ENCODE measurements at places on chromosomes 1 and 21.

DNA sequence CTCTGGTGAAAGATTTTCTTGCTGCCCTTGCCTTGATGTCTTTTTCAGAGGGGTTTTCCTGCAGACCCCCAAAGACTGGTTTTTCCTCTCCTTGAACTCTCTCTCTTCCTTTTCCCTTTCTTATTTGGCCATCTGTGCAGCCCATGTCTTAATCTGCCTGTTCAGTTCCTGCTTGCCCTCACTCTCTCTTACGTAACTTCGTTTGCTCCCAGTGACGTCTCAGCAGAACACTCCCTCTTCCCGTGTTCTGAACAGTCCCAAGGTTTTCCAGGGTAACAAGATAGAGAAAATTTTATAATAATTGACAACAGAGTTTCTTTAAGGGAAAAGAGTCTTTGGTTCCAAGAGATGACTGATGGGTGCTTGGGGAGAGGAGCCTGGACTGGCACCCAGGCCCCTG is 109.1 kb upstream of the LMO4 start:
- DNase-seq: no peak

GRCh38 chr1:53176452-53177208 is 20.0 kb upstream of the CPT2 start:
- DNase-seq: no peak

GRCh38 chr1:200793677-200794076 is 55.0 kb downstream of the CAMSAP2 start:
- no peak for DNase-seq

GRCh38 chr1:245263529-245264095 is 108.8 kb downstream of the KIF26B start:
- no peak for DNase-seq

- DNase-seq: no peak
These were observed 122.3 kb downstream of the DMRTB1 start for GRCh38 chr1:53581476-53581875.

GRCh38 chr1:190183588-190183987 is 294.1 kb downstream of the BRINP3 start:
- no peak for DNase-seq

DNA sequence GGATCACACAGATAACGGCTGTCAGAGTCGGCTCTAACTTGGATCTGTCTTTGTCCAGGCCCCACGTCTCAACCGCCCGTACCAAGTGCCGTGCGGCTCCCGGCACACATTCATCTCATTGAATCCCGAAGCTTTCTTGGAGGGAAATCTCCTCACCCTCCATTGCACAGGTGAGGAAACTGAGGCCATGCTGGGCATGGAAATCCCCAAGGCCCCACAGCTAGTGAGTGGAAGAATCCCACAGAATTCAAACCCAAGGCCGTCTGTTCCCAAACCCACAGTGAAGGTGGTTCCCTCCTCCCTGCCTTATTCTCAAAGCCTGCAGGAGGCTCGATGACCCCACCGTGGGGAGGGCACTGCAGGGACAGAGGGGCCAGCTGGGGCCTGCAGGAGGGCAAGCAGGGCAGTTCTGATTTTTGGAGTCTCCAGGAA is 437.9 kb downstream of the MATN1 start:
- no peak for DNase-seq

DNA sequence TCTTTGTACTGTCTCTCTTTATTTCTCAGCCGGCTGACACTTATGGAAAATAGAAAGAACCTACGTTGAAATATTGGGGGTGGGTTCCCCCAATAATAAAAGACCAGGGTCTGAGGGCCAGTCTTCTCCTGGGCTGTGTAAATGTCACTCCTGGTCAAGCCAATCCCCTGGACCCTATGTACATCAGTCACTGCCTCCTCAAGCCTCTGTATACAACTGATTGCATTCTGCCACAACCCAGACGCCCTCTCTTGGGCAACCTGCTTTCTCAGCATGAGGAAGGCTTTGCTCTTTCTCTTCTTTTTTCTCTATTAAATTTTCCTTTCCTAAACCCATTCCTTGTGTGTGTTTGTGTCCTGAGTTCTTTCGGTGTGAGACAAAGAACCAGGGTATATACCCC is 84.1 kb upstream of the SERBP1 start:
- DNase-seq: no peak

DNA sequence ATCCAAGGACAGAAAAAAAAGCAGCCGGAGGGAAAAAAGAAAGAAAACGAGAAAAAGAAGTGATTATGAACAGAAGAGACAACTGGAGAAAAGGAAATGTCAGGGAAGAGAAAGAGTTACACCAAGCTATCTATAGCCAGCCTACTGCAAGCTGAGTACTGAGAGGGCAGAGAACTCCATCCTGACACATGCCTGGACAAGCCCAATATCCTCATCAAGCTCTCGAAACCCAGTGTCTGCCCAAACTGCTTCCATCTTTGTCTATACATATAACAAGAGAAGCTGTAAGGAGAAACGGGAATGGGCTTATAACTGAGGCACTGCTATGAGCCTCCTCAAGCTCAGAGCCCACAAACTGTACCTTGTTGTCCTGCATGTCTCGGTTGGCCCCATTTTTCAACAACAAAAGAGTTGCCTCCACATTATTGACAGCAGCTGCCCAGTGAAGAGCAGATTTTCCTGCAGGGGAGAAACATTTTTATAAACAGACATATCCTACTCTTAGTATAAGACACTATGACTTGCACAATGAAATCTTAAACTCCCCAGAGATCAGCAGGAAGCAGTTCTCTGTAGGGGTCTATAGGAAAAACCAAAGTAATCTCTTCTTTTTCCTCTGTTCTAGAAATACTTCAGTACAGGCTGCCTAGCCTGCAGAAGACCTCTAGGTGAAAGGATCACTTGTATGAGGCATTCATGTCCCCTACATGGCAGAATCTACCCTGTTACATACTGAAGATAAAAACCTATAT is 21.2 kb upstream of the ADAM30 start:
- no peak for DNase-seq

DNA sequence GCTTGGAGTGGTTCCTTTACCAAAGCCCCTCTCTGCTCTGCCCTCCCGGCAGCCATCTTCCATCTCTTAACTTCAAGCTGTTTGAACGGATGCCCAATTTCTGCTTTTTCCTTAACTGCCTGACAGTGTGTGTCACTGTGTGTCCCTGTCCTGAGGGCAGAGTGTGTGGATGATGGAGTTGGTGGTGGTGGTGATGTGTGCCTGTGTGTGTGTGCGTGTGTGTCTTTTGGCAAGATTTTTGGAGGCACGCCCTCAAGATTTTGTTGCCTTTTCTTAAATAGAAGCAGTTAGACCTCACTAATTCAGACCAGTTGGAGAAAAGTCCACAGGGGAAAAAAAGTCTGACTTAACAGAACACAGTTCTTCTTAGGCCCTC is 30.3 kb downstream of the SERTAD4 start:
- DNase-seq: no peak

GRCh38 chr1:118123116-118123839 is 61.8 kb downstream of the SPAG17 start:
- no peak for DNase-seq

DNA sequence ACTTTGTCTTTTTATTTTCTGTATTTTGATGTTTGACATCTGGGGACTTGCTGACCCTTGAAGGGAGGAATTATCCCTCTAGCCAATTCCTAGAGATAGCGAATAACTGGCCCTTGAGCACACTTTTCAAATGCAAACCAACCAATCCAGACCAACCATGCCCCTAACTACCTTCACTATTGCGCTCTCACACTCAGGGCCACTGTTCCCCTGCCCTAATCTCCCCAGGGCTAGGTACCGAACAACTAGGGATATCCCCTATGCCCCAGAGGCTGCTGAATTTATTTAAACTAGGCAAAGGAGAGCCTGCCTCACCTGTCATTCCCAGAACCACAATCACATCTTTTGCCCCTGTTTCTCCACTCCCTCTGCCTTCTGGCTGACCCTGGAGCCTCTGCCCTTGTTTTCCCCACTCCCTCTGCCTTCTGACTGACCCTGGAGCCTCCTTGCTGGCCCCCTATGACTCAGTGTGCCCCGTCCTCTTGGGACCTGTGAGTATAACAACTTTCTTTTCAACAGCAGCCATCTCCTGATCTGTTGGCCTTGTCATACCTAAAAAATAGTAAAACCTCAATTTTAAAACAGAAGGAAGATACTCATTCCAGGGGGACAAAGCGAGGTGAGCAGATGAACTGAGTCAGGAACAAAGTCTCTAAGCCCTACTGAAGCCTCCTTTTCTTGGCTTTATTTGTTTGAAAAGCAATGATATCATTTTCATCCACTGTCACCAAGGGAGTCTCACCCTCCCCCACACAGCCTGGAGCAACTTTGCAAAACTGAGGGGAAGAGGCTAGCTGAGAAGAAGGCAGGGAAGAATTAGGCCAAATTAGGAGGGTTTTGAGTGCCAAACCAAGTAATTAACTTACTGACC is 115.5 kb downstream of the NMNAT2 start:
- DNase-seq: no peak

DNA sequence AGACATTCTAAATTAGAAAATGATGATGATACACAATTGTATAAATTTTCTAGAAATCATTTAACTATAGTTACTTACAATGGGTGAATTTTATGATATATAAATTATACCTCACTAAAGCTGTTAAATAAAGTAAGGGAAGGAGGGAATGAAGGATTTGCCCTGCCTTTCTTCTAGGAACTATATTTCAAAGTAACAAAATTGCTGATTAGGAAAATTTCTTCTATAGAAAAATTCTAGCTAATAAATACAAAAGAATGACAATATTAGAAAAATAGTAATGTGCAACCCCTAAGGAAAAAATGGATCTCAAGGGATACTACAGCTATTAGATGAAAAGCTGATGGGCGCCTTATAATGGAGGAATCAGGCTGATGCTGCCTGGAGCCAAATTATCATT is 23.1 kb downstream of the SPATA6 start:
- DNase-seq: no peak

DNA sequence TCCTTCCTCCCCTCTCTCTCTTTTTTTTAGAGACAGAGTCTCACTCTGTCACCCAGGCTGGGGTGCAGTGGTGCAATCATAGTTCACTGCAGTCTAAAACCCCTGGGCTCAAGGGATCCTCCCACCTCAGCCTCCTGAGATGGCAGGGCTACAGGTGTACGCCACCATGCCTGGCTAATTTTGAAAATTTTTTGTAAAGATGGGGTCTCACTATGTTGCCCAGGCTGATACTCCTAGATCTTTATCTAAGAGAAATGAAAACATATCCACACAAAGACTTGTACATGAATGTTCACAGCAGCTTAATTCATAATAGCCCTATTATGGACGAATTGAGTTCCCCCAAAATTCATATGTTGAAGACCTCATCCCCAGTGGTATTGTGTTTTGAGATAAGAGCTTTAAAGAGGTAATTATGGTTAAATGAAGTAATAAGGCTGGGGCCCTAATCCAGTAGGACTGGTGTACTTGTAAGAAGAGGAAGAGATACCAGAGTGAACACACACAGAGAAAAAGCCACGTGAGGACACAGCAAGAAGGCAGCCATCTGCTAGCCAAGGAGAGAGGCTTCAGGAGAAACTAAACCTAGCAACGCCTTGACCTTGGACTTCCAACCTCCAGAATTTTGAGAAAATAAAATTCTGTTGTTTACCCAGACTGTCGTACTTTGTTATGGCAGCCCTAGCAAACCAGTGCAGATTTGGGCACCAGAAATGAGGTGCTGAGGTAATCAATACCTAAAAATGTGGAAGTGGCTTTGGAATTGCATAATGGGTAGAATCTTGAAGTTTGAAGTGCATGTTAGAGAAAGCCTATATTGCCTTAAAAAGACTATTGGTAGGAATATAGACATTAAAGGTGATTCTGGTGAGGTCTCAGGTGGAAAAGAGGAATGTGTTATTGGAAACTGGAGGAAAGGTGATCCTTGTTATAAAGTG is 13.2 kb downstream of the IFNLR1 start:
- no peak for DNase-seq

DNA sequence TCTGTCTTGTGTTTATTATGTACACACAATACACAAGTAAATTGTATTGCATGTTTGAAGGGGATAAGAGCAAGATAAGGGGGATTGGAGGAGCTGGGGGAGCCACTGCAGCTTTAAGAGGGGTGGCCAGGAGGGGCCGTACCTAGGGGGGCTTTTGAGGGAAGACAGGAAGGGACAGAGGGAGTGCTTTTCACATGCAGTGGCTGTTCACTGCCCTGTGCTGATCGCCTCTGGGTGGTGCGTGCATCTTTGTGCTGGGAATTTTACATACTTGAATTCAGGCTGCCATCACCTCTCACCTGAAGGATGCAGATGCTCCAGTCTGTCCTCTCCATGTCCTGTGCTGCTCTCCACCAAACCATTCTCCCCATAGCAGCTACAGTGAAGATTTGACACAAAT is 179.5 kb downstream of the PTPRU start:
- DNase-seq: no peak

DNA sequence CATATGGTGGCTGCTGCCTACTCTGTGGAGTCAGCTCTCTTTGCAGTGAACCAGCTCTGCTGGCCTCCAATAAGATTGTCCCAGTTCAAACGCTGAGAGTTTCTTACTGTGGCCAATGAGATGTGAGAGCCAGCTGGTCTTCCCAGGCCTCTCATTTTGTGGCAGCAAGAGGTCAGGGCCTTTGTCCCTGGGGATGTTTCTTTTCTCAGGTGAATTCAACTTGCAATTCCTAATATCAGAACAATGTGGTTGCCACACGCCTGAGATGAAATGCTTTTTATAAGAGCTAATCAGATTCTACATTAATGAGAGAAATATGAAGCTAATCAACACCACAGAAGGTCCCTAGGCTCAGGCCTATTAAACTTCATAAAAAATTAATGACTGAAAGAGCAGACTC is 660.1 kb upstream of the CAMK1G start:
- no peak for DNase-seq

DNA sequence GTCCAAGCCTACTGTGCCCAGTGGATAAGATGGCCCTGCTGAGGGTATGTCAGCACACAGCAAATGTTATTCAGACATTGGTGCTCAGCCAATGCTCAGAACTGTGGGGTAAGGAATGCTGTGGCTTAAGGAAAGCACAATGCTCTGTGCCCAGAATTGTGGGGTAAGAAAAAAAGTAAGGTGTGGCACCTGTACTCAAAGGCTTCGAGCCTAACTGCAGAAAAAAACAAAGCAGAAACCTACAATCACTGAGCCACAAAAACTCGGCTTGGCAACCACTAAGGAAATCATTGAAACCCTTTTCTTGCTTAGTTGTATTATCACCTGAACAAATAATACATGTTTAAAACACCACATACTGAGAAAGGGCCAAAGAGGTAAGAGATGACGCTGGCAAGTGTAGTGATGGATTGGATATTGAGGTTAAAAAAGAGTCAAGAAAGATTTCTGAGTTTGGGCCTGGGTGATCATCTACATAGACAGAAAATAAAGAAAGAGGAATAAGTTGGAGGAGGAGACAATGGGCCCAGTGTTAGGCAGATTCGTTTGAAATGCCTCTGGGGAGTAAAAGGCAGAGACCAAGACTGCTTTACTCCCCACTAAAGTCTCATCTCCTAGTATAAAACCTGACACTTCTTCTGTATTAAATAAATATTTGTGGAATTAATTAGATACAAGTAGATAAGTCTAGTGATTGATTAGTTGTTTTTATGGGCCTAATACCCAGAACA is 25.9 kb upstream of the ATP1A1 start:
- no peak for DNase-seq
